ENCODE measurements at places on chromosomes 1 and 21.

DNA sequence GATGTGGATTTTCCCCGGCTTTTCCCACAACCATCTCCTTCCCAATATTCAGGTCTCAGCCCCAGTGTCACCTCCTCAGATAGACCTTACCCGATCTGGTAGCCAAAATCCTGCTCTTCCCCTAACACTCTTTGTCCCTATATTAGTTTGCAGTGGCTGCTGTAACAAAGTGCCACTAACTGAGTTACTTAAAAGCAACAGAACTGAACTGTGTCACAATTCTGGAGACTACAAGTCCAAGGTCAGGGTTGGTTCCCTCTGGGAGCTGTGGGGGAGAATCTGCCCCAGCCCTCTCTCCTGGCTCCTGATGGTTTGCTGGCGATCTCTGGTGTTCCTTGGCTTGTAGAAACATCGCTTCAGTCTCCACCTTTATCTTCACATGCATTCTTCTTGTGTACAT, 64.0 kb downstream of the NENF start:
- no peak for DNase-seq

DNA sequence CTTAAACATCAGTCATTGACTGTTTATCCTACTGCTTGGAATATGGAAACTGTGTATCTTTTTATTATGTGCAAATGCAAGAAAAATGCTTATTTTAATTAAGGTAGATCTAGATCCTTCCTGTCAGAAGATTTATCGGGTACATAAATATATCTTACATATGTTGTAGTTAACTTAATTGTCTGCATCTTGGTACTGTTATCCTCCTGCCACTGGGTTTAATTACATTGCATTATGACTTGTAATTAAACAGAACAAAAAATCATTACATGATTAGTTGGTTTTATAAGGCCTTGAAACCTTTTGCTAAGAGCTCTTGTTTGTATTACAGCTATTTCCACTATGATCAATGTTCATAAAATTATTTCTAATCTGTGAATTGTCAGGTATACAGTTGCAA, 211.2 kb downstream of the PTGER3 start:
- DNase-seq: no peak

DNA sequence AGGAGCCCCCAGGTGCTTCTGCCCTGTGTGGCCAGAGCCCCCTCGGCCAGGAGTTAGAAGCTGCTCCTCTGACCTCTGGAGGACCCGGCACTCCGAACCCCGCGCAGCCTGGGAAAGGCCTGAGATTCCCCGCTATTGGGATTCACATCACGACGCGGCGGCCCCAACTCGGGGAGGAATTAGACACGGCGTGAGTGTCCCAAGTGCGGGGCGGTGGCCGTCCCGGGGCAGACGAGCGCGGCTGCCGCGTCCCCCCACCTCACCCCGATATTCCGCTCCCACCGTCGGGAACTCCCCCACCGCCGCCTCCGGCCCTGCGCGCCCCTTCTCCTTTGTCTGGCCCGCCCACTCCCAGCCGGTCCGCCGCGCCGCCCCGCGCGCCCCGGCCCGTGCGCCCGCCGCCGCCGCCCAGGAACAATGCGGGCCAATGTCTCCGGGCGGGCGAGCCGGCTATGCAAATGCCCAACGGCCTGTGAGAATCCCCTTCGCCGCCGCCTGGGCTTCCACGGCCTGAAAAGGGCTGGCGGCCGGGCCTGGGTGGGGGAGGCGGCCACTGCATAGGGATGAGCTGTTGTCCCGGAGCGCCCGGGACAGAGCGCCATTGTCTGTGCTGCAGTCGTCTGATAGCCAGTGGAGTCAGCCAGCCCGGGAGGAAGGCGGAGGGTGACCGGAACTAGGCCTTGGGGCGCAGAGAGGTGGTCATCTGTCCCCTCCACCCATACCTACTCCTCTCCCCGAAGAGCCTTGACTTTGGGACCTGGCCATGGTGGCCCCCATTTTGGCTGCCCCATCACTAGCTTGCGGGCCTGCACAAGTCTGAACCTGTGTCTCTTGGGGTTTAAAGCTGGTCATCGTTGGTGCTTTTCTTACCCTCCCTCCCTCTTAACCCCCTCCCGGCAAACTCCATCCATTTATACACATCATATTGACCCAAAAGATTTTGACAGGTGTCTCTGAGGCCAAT, 19.4 kb downstream of the RHBG start:
- DNase-seq: peak; percentile 64

- no peak for DNase-seq
Measured at GRCh38 chr1:36883315-36883949, 150.9 kb downstream of the GRIK3 start.

DNA sequence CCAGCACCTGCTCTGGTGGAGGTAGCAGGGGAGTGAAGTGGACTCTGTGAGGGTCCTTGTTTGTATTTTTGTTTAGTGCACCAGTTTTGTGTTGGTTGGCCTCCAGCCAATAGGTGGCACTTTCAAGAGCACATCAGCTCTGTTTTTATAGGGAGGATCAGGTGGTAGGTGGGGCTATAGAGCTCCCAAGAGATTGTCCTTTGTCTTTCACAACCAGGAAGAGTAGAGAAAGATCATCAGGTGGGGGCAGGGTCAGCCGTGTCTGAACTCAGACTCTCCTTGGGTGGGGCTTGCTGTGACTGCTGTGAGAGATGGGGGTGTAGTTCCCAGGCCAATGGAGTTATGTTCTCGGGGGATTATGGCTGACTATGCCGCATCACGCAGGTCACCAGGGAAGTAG, 159.8 kb downstream of the ZNF326 start:
- DNase-seq: no peak

DNA sequence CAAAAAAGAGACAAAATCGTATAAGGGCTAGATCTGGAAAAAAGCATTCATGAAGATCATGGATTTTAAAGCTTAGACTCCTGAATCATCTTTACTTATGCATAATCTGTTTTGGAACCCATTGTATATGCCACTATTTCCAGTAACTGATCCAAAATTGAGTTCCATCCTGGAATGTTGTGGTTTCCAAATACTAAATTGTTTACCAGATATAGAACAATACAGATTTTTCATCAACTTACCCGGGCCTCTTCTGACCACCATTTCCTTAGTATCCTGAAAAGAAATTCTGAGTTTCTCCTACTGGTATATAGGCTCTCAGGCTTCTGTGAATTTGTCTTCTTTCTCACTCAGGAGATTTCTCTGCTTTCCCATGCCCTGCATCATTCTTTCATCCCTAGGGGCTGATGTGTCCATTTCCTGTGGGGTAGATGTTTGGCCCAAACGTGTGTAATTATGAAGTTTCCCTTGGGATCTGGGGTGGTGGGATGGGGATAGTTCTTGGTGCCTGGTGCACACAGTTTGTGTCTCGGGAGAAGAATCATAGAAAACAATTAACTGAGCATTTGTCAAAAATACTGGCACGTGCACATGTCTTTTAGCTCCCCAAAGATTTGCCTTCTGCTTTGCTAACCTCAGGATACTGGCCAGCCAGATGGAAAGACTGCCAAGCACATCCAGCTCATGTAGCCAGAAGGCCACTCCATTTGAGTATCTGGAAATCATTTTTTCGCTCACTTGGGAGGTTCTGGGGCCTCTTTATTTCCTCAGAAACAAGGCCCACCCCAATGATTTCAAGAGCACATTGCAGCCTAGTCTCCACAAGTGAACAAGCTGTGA, 127.8 kb downstream of the NTMT2 start:
- DNase-seq: peak; percentile 60

DNA sequence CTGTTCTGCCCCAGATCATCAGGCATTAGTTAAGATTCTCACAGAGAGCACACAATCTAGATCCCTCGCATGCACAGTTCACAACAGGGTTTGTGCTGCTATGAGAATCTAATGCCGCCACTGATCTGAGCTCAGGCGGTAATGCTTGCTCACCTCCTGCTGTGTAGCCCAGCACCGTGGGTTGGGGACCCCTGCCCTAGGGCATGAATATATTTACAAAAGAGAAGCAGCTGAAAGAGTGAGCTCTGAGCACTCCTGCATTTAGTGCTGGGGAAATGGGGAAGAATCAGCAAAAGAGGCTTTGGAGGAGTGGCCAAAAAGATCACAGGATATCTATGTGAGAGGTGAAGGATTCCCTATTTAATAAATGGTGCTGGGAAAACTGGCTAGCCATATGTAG, 5.6 kb downstream of the CFAP57 start:
- no peak for DNase-seq

DNA sequence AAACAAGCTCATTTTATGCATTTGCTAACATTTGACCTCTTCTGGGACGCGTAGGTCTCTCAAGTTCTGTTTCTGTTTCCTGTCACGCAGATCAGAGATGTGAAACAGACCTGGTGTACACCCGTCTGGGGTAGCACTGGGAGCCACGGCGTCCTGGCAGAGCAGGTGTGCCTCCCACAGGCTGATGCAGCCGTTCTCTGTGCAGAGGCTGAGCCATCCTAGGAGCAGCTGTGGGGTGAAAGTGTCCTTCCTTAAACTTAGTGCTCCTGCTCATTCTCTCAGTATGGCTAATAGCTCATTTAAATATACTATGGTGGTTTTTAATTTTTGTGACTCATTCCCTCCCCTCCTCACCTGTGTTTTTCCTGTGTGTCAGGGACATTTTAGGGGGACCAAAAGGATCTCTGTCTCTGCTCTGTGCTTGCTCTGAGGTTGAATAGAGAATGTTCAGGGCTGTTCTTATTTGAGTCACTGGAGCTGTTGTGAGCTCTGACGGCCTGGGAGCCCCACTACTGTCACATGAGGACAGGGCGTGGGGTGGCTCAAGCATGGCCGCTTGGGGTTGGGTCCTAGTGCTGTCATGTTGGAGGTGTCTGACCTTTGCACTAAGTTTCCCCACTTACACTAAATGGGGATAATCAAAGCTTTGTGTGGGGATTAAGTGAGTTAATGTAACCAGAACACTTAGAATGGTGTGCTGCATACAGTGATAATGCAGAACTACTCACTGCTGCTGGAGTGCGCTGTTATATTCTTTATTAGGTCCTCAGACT, 43.0 kb downstream of the GALNT2 start:
- no peak for DNase-seq

DNA sequence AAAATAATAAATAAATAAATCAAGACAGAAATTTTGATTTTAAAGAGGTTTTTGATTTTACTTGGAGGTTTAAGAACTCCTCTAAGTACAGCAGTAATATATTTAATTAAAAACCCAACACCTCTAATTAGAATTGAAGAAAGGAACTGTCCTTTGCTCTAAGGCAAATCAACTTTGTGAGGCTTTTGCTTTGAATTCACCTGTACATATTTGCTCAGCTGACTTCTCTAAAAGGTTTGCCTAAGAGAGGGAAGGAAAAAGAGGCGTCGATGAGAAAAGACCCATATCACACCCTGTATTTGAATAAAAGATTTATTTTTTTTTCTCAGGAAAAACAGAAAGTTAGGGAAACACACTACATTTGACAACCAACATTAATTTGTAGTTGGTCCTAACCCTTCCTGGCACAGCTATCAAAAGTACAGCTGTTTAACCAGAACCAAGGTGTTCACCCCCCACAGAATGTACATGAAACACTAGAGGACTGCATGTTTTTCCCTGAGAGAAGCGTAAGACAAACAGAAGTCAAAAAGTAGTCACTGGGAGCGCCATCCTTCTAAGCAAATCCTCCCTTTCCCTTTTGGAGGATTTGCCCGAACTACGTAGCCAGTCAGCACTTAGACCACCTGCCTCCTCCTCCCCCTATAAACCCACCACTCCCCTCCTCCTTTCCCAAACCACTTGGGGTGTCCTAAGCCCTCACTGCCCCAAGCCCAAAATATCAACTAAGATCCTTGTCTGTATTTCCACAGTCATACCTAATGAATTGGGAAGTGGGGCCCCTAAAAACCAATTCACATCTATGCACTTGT, 4.9 kb downstream of the MCL1 start:
- no peak for DNase-seq

GRCh38 chr1:18414872-18415447, 65.8 kb upstream of the KLHDC7A start:
- no peak for DNase-seq

- no peak for DNase-seq
Measured at GRCh38 chr1:227043755-227044154, 103.7 kb downstream of the COQ8A start.

DNA sequence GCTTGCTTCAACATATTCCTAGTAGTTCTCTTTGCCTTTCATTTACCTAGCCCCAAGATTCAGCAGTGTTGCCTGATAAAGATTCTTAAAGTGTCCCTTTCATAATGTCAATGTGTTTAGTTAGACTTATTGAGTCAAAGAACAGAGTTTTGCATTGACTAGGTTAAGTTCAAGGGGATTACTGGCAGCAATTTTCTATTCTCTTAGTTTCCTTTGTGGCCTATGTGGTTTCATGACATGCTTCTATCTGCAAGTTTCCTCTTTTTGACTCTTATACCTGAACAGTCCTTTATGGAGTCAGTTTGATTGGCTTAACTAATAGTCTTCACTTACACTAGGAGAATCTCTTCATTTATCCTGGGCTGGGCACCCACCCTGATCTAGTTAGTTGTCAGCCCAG, 151.3 kb downstream of the ADGRL4 start:
- DNase-seq: no peak

GRCh38 chr21:36199021-36199420, 42.4 kb downstream of the DOP1B start:
- no peak for DNase-seq

DNA sequence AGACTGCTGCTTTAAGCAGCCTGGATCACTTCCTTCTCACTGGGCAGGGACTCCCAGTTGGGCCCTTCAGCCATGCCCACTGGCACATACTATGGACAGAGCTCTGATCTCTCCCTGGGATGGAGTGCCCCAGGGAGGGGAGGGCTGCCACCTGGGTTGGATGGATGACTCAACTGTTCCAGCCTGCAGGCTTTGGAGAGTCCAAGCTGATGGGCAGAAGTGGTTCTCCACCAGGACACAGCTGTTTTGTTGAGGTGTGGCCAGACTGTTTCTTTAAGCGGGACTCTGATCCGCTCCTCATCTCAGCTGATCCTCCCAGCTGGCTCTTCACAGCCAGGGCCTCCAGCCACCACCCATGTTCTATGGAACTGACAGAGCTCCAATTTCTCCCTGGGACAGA, 166.9 kb downstream of the MAGI3 start:
- no peak for DNase-seq

- DNase-seq: no peak
Measured at GRCh38 chr1:164477343-164477742, 81.6 kb upstream of the PBX1 start.

DNA sequence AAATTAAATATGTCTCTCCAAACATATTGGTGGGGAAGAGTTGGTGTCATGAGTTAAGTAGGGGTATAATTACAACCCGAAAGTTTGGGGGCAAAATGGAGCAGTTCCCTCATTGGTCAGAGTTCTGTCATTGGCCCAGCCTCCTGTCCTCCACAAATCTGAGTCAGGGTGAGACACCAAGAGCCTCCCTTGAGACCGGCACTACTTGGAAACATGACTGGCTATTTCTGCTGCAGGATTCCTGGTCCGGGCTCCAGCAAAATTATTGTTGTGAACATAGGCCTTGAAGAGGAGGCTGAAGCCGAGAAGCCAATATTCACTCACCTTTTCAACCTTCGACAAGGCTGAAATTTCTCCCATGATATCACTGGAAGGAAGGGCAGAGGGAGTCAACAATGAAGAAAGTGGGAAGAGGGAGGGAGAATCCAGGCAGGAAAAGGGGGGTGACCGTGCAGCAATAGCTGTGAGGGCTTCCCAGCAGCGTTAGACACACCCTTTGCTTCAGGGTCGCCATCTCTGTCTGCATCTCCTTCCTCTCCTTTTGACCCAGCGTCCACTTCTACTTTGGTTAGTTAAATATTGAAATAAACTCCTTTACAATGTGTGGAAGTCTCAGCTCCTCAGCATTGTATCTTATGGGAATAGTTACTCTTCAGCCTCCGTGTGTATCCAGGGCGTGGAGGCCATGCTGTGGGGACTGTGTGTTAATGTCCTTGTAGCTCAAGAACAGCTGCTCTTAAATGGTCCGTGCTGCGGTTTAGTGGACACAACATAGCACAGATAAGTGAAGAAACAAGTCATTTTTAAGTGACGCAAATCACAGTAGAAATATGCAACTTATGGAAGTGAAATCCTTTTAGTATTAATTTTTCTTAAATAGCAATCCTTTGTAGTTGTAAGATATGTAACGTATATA, 307.4 kb downstream of the DISC1 start:
- peak; percentile 22 for DNase-seq
